ENCODE measurements at places on chromosomes 3 and 15.

DNA sequence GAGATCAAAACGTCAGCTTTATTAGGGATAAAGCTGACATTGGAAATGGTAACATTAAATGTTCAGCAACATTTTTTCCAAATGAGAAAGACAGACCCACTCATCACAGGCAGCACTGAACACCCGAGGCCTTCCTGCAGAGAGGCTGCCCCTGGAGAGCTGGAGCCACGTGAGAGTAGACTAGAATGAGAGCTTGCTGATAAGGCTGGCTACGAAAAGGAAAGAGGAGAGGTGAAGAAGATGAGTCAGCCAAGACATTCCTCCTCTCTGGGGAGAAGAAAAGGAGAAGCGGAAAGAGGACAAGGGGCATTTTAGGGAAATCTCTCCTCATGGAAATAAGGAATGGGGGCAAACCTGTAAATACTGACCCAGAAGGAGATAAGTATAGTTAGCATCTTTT is 7.3 kb downstream of the CYP19A1 start:
- no peaks in the 10 kb centered on the region for H3K4me1 ChIP-seq
- no peak for DNase-seq
- H3K27ac ChIP-seq, result no peak overlapping the region
- H3K27me3 ChIP-seq, result peaks cover 4% of the 10 kb centered on the region
- H3K36me3 ChIP-seq, result no peaks in the 10 kb centered on the region

DNA sequence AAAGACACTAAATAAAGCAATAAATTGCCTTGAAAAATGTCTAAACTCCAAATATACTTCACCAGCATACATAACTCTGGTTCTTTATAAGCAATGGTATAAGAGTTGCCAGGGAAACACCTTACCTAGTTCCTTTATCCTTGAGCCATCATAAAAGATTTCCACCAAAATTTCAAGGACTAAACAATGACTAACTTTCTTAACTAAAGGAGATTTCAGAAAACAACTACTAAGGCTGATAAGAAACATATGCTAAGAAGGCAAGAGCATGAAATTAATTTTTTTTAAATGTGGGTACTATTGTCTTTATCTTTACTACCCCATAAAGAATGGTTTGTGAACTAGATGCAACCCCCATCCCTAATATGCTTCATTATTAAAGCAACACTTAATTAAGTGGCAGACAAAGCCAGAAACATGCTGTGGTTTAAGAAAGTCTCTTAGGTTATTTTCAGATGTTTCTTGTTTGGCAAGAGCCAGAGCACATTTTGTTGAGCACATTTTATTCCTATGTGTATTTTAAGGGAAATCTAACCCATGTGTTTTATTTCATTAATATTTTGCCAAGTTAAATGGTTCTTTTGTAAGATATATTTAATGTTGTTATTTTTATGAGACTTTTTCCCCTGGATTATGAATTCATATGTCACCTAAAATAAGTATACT is 17.4 kb upstream of the VEPH1 start:
- H3K27ac ChIP-seq, result no peak overlapping the region
- DNase-seq, result no peak

DNA sequence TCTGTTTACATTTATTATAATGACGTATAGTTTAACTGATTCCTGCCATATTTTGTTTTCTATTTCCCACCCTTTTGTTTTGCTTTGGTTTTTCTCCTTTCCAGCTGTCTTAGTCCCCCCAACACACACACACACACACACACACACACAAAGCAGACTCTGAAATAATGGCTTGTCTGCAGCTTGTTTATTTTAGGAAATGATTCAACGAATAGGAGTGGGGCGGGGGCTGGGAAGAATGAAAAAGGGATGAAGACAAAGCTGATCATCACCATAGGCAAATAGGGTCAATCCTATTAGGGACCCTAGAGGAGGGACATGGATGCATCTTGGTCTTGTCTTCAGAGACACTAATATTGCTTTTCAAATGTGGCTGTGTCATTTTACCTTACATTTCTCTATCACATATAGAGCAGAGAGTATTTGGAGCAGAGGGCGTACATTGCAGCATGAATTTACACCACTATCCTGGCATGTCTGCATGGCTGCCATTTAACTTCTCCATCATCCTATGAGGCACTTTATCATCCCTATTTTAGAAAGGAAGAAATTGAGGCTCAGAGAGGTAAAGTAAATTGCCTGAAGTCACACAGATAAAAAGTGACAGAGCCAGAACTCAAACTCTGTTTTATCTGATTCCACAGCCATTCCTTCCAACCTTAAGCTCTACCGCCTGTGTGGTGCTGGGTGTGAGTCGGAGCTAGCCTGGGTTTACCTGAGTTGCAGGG is 147.2 kb upstream of the TPM1 start:
- no peak for DNase-seq
- H3K27ac ChIP-seq, result no peak overlapping the region
- H3K4me1 ChIP-seq, result no peaks in the 10 kb centered on the region
- H3K27me3 ChIP-seq, result peaks cover 12% of the 10 kb centered on the region
- no peaks in the 10 kb centered on the region for H3K36me3 ChIP-seq
- no peak overlapping the region for H3K4me3 ChIP-seq

- H3K4me3 ChIP-seq, result no peak overlapping the region
- no peak overlapping the region for H3K27ac ChIP-seq
- H3K27me3 ChIP-seq, result no peaks in the 10 kb centered on the region
- DNase-seq, result no peak
- H3K36me3 ChIP-seq, result no peaks in the 10 kb centered on the region
- H3K4me1 ChIP-seq, result no peaks in the 10 kb centered on the region
These were observed 184.1 kb downstream of the MECOM start for GRCh38 chr3:169479314-169479939.

GRCh38 chr15:84582583-84583157 is 18.1 kb upstream of the ZSCAN2 start:
- DNase-seq, result no peak
- H3K4me3 ChIP-seq, result no peak overlapping the region
- no peaks in the 10 kb centered on the region for H3K36me3 ChIP-seq
- peaks cover 6% of the 10 kb centered on the region for H3K4me1 ChIP-seq

- H3K27ac ChIP-seq, result no peak overlapping the region
- no peaks in the 10 kb centered on the region for H3K27me3 ChIP-seq
- H3K36me3 ChIP-seq, result no peaks in the 10 kb centered on the region
These were observed 156.0 kb downstream of the EDEM1 start for GRCh38 chr3:5343459-5343858.

GRCh38 chr3:13780432-13781176 is 99.3 kb downstream of the WNT7A start:
- H3K4me1 ChIP-seq, result peaks cover 3% of the 10 kb centered on the region
- H3K27ac ChIP-seq, result no peak overlapping the region
- H3K36me3 ChIP-seq, result no peaks in the 10 kb centered on the region
- no peak overlapping the region for H3K4me3 ChIP-seq
- DNase-seq, result no peak

DNA sequence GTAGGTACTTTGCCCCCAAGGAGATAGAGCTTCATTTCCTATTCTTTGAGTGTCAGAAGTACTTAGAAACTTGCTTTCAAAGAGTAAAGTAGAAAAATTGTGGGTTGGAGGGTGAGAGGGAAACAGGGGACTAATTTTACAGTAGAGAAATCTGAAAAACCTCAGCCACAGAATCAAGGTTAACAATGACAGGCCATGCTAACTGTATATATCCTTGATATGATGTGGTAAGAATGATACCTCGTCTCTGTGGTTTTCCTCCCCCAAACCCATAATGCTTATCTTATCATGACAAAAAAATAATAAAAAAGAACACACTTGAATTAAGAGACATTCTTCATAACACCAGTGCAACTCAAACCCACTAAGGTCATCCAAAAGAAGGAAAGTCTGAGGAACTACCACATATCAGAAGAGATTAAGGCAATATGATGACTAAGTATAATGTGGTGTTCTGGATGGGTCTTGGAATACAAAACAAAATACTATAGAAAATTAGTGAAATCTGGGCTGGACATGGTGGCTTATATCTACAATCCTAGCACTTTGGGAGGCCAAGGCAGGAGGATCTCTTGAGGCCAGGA is 360.4 kb downstream of the ULK4 start:
- peaks cover 8% of the 10 kb centered on the region for H3K4me1 ChIP-seq
- DNase-seq, result no peak
- H3K4me3 ChIP-seq, result no peak overlapping the region
- no peaks in the 10 kb centered on the region for H3K36me3 ChIP-seq
- H3K27me3 ChIP-seq, result peaks cover under 1% of the 10 kb centered on the region

DNA sequence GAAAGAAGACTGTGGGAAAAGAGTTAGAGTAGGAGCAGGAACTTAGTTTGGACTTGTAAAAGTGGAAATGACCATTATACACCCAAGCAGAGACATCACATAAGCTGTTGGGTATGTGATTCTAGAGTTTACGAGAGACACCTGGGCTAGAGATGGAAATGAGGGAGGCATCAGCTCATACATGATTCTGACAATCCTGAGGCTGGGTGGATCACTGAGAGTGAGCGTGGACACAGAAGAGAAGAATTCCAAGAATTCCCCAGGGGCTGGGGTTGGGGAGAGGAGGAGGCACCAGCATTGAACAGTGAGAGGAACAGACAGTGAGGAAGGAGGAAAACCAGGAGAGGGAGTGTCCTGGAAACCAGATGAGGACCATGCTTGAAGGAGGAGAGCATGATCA is 113.5 kb downstream of the KCNAB1 start:
- H3K4me1 ChIP-seq, result no peaks in the 10 kb centered on the region
- no peaks in the 10 kb centered on the region for H3K36me3 ChIP-seq
- H3K4me3 ChIP-seq, result no peak overlapping the region
- H3K27ac ChIP-seq, result no peak overlapping the region

DNA sequence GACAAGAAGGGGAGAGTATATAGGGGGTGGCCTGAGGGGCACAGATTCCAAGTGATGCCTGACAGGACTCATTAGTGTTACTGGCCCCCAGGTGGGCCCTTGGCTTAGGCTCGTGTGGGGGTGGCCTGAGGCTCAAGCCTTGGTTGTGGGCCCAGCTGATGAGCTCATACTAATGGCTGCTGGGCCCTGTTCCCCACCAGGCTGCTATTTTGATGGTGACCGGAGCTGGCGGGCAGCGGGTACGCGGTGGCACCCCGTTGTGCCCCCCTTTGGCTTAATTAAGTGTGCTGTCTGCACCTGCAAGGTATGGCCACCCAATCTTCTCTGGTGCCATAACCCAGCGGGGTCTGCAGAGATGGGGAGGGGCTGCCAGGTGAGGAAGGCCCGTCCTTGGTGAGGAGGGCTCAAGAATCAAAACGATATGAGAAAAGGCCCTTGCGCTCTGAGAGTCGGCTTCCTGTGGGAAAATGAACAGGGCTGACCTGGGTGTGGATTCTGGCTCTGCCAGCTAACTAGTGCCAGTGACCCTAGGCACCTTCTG is 7.4 kb downstream of the CHRD start:
- peaks cover 38% of the 10 kb centered on the region for H3K27me3 ChIP-seq
- no peak overlapping the region for H3K27ac ChIP-seq
- H3K4me1 ChIP-seq, result no peaks in the 10 kb centered on the region
- no peak overlapping the region for H3K4me3 ChIP-seq

DNA sequence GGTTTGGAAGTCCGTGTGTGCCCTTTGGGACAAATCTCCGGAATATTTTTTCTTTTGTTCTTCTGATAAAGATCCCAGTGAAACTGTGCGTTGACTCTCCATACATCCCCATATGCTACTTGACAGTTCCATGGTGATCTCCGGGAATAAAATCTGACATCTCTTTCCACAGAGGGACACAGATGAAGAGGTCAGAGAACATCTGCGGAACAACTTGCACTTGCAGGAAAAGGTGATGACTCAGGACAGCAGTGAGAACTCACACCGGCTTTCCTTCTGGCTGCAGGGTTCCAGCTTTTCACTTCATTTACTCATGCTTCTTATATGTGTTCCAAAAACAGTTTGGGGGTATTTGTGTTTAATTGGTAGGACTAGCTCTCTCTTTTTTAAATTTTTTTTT is 157.5 kb upstream of the CHRM5 start:
- H3K4me3 ChIP-seq, result no peak overlapping the region
- H3K27ac ChIP-seq, result no peak overlapping the region
- H3K4me1 ChIP-seq, result no peaks in the 10 kb centered on the region
- DNase-seq, result no peak

DNA sequence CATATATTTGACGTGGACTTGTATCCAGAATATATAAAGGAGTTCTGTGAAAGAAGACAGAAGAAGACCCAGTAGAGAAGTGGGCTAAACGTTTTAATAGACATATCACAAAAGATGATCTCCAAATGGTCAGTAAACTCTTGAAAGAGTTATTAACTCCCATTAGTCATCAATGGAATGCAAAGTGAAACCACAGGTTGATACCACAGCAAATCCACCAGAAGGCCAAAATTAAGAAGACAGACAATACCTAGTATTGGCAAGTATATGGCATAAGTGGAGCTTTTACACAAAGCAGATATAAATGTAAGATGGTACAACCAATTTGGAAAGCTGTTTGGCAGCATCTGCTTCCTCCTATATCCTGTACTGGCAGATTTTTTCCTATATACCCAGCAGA is 6.0 kb downstream of the SPATA16 start:
- no peak overlapping the region for H3K4me3 ChIP-seq
- H3K36me3 ChIP-seq, result no peaks in the 10 kb centered on the region
- H3K27ac ChIP-seq, result no peak overlapping the region
- no peaks in the 10 kb centered on the region for H3K27me3 ChIP-seq

GRCh38 chr3:195774917-195775316 is 36.8 kb downstream of the MUC4 start:
- H3K27me3 ChIP-seq, result no peaks in the 10 kb centered on the region
- no peak for DNase-seq
- H3K4me1 ChIP-seq, result no peaks in the 10 kb centered on the region
- H3K36me3 ChIP-seq, result no peaks in the 10 kb centered on the region
- no peak overlapping the region for H3K27ac ChIP-seq

DNA sequence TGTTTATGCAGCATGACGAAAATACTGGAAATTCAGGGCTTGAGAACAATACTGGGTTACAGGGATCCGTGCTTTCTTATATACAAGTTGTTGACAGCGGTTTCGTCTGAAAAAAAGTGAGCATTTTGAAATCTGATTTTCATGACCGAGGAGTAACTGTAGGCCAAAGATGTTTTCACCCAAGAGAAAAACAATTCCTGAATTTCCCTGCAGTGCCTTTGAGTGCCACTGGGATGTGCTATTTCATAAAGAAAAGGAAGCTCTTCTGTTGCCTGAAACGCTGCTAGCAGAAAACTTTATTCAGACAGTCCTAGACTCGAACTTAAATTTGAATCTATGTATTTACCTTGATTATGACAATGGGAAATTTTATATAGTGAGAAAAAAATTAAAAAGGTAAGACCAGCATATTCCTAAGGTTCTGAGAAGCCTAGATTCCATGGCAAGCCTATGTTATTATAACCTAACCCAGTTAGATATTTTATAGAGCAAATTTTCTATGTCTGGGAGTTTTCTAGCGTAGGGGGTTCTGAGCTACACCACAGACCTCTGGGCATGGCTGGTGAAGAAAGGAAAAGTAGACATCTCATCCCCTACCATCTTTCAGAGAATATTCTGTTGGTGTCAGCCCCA is 30.2 kb downstream of the KCNAB1 start:
- DNase-seq, result no peak
- no peaks in the 10 kb centered on the region for H3K36me3 ChIP-seq
- H3K27ac ChIP-seq, result no peak overlapping the region
- H3K27me3 ChIP-seq, result peaks cover 4% of the 10 kb centered on the region

GRCh38 chr3:113097960-113098447 is 107.2 kb downstream of the GTPBP8 start:
- no peak for DNase-seq
- H3K36me3 ChIP-seq, result no peaks in the 10 kb centered on the region
- no peak overlapping the region for H3K4me3 ChIP-seq
- H3K4me1 ChIP-seq, result peaks cover 3% of the 10 kb centered on the region

All from activated T-cell treated with anti-CD3 and anti-CD28 coated beads, Interleukin-2, amount 50 U/mL, for 24 hours (primary cell).